NCI-H1417 (cell line): ENCODE measurements at places on chromosomes 1 and 21.

GRCh38 chr21:34147792-34148418 is 74.5 kb downstream of the MRPS6 start:
- no peak for DNase-seq

GRCh38 chr1:180854001-180854400 is 58.7 kb upstream of the KIAA1614 start:
- no peak for DNase-seq

GRCh38 chr1:83017701-83018100 is 981.2 kb downstream of the TTLL7 start:
- DNase-seq, result peak; percentile 18

DNA sequence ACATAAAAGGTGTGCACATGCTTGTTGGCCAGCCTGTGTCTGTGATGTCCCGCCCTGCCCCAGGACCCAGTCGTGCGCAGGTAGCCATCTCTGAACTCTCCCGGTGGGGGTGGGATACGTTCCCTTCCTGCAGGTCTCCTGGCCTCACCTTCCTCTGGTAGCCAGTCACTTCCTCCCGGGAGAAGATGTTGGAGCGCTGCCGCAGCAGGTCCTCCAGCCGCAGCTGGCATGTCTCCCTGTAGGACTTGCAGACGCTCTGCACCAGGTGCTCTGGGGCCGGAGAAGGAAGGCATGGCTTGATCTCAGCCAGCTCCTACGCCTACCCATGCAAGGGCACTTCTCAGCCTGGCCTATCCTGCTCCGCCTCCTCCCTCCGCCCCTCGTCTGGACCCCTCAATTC is 9.2 kb upstream of the LINGO4 start:
- no peak for DNase-seq

GRCh38 chr21:41269535-41269934 is 47.1 kb upstream of the FAM3B start:
- DNase-seq, result peak; percentile 26
